Stimulated activated CD8-positive, alpha-beta memory T cell treated with anti-CD3 and anti-CD28 coated beads, Interleukin-7, amount 100 ng/mL, for 48 hours (primary cell): ENCODE measurements at places on chromosomes 2 and 18.

- DNase-seq, result no peak
These were observed 180.8 kb downstream of the WDR7 start for GRCh38 chr18:56831988-56832387.

GRCh38 chr18:79856119-79857007 is 58.6 kb downstream of the KCNG2 start:
- DNase-seq, result no peak

GRCh38 chr2:21443494-21444105 is 319.8 kb downstream of the TDRD15 start:
- DNase-seq, result no peak

GRCh38 chr2:5442736-5443135 is 249.4 kb upstream of the SOX11 start:
- no peak for DNase-seq

DNA sequence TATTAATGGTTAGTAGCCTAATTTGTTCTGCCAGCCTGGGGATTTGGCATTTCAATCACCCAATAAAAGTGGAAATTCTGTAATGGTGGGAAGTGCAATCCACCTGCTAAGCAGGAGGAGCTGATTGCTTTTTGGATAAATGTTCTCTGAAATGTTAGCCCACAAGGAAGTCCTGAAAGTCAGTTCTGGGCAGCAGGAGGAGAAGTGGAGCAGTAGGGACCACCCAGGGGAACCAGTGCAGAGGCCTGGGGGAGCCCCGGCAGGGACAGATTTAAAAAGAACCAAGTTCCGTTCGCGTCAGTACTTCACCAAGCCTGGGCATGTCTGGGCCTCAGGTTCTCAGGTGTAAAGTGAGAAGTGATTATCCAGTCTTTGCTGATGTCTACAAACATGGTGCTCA is 248.5 kb upstream of the RAB6C start:
- no peak for DNase-seq

- no peak for DNase-seq
These were observed 20.1 kb upstream of the YES1 start for GRCh38 chr18:832085-832681.

DNA sequence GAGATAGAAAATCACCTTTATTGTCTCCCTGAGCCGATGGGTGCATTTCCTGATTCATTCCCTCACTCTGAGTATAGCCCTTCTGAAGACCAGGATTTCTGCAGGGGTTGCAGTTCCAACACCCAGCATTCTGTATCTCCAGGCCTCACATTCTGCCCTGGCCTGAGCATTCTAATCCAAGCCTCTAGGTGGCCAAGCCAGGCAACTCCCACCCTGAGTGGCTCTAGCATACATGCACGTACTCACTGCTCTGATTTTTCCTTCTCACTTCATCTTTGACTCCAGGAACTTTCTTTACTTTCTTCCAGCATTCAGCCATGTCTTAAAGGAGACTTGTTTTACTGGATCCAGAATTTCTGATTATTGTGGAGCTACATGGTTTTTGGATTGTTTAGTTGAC is 100.7 kb upstream of the STK39 start:
- DNase-seq, result no peak

DNA sequence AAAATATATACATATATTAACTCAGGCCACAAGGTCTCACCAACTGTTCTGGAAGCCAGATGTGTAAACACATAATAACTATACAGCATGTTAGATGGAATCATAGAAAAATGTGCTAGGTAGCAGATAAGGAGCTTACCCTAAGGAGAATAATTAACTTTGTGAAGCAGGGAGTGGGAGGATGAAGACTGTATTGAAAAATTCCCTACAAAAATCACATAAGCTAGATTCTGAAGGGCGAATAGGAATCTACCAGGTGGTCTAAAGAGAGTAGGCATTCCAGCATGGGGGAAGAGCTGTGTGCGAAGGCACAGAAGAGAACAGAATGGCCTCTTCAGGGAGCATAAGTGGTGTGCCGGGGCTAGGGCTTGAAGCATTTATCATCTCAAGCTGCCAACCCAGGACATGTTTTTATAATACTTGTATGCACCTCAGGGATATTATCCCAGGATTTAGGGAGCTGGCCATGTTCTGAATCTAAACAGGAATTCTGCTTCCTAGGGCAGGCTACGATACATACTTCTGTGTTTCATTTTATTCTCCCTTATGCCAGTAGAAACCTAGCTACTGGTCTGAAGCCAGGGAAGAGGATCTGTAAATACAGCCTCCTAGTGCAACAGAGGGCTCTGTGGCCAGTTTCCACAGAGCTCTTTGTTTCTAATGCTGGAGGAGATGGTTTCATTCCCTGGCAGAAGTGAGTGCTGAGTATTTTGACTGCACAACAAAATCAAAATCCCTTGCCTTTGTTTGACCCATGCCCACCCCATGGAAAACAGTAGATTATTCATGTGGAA is 56.7 kb downstream of the NEMP2 start:
- DNase-seq, result no peak

DNA sequence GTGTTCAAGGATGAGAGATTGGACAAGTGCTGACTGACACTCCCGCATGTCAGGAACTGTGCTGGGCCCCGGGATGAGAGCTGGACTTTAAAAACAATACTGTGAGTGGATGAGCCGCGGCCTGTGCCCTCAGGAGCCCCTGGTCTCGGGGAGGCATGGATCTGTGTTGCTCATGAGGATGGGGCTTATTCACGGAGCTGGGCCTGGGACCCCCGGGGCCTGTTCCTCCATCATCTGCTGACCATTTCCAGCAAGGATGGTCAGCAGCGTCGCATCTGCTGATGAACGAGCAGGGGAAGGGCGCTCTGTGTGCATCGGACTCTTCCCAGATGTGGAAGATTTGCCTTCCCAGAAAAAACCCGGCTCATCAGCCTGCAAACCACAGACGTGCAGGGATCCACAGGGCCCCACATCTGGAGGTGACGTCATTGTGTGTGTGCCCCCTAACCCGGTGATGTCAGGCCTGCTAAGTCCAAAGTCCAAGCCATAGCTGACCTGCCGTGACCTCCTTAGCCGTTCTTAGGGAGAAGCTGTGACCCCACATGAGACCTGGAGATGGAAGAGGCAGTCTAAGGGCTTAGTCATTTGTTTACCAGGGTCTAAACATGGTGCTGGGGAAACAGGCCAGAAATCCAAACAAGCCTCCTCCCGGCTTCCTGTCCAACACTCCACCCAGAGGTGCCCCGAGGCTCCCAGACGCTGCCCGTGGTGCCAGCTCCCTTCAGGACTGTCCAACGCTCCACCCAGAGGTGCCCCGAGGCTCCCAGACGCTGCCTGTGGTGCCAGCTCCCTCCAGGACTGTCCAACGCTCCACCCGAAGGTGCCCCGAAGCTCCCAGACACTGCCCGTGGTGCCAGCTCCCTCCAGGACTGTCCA is 143.9 kb downstream of the PXDN start:
- DNase-seq, result no peak

DNA sequence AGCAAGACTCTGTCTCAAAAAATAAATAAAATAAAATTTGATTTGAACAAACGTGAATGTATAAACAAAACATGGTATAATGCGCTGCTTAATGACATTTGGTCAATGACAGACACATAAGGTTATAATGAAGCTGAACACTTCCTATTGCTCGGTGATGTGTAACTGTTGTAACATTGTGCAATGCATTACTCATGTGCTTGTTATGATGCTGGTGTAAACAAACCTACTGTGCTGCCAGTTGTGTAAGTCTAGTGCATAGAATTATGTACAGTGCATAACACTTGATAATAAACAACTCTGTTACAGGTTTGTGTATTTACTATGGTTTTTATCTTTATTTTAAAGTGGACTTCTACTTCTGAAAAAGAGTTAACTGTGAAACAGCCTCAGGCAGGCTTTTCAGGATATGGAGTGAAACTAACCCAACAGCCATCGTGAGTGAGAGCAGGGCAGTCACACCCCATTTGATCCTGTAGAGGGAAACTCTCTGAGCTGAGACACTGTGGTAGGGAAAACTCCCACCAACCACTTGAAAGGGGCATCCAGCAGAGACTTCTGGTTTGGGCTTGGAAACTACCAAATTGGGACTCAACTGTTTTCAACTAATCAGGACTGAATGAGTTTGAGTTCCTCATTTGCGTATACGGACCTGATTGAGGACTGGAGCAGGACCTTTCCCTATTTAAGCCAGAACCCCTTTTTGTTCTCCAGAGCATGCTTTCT is 8.7 kb upstream of the RPRD1A start:
- no peak for DNase-seq

DNA sequence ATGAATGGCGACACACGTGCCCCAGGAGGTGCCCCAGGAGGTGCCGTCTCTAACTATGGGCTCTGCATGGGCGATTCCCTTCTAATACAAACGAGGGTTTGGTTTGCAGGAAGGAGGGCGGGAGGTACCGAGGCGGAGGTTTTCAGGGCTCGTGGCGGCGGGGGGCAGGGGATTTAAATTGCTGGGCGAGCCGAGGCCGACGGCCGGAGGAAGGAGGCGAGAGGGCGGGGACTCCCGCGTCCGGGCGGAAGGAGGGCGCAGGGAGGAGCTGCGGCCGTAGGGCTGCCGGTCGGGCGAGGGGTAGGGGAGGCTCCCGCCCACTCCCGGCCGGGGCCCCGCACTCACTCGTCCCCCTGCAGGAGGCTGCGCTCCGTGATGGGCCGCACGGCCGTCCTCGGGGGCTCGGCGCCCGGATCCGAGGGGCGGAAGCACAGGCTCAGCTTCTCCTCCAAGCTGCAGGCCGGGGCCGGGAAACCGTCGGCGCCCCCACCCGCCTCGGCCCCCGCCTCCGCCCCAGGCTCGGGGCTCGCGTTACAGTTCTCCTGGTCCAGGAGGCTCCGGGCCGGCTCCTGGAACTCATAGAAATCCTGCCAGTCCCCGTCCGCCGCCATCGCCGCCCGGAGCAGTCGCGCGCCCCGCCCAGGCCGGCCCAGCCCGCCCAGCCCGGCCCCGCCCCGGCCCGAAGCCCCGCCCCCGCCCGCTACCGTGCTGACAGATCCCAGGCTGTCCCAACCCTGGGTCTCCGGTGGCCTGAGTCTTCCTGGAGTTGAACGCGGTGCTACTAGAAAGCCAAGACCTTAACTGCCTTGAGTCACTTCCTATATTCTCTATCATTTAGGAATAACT is at the start of gene FEZ2:
TSS of gene FEZ2 (minus strand) at position 637 of the 846 bp plus-strand sequence. CDS start at position 611, 26 bp downstream.
- DNase-seq, result peak; percentile 55

DNA sequence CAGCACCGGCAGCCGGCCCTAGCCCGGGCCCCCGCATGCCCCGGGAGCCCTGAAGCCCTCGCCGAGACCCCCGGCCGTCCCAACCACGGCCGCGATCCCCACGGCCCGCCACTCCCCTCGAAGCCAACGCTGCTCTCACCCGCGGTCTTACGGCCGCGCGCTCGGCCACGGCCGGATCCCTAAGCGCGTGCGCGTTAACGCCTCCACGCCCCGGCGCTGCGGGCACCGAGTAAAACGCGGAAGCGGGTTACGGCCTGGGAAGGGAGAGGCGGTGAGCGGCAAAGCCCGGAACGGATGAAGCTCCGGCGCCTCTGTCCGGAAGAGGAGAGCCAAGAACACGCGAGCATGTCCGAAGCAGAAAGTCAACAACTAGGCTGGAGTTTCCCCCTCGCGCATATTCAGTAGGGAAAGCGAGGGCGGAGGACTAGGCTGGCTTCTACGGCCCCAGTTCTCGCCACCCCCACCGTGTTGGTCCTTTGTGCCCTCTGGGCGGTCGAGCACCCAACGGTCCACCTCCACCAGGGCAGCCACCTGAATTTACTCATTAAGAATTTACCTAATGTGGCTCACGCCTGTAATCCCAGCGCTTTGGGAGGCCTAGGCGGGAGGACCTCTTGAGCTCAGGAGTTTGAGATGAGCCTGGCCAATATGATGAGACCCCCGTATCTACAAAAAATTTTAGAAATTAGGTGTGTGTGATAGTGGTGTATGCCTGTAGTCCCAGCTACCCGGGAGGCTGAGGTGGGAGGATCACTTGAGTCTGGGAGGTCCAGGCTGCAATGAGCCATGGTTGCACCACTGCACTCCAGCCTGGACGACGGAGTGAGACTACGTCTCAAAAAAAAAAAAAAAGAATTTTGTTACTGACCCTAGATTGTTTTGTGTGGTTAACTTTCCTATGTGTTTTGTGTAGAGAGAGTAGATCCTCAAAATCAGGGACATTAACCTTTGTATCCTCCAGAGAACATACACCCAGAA is at the start of gene KANSL3:
TSS of gene KANSL3 (minus strand) at position 169 of the 978 bp plus-strand sequence. CDS start 1,177 bp downstream, outside the sequence.
- DNase-seq, result peak; percentile 84

GRCh38 chr2:65402323-65402722 is 30.1 kb downstream of the SPRED2 start:
- DNase-seq, result no peak

GRCh38 chr2:167957662-167958061 is 289.7 kb downstream of the STK39 start:
- no peak for DNase-seq
